ENCODE measurements at places on chromosomes 4 and X.

- DNase-seq = no peak
Measured at GRCh38 chr4:146650034-146650433, 11.3 kb downstream of the POU4F2 start.

DNA sequence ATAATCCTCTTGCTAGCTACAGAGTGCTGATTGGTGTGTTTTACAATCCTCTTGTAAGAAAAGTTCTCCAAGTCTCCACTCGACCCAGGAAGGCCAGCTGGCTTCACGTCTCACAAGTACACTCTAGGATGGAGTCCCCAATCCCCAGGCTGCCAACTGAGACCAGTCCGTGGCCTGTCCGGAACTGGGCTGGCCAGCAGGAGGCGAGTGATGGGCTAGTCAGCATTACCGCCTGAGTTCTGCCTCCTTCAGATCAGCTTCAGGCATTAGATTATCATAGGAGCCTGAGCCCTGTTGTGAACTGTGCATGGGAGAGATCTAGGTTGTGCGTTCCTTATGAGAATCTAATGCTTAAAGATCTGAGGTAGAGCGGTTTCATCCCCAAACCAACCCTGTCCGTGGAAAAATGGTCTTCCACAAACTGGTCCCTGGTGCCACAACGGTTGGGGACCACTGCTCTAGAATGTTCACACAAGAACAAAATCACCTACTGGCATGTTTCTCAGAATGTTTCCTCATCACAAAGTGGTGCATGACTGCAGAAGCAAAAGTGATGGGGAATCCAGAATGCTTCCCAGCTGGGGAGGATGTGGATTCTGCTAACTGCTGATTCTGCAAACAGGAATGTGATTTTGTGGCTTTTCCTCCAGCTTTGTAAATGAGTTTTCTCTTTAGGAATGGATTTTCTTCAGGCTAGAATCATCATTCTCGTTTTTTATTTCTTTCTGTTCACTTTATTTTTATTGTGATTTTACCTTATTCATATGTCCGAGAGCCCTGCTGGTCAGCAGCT is 40.9 kb downstream of the SEPTIN11 start:
- no peak for DNase-seq

DNA sequence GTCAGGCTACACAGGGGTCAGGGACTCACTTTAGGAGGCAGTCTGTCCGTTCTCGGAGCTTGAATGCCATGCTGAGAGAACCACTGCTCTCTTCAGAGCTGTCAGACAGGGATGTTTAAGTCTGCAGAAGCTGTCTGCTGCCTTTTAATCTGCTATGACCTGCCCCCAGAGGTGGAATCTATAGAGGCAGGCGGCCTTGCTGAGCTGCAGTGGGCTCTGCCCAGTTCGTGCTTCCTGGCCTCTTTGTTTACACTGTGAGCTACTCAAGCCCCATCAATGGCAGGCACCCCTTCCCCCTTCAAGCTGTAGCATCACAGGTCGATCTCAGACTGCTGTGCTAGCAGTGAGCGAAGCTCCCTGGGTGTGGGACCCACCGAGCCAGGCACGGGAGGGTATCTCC is 31.5 kb upstream of the UNC5C start:
- DNase-seq = no peak

DNA sequence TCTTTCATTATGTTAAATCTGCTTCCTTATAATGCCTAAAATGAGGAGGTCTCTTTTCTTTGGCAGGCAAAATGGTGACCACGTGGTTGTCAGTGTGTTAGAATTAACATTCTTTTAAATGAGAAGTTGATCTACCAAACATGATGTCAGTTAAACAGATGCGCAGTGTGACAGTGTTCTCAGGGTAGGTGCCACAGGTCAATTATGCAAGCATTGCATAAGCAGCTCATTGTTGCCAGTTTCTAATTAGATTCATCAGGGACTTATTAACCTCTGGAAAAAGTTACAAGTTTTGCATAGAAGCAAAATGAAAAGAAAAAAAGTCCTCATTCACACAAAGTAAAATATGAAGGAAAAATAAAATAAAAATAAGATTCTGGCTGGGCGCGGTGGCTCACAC is 324.1 kb upstream of the GALNT7 start:
- DNase-seq = no peak

DNA sequence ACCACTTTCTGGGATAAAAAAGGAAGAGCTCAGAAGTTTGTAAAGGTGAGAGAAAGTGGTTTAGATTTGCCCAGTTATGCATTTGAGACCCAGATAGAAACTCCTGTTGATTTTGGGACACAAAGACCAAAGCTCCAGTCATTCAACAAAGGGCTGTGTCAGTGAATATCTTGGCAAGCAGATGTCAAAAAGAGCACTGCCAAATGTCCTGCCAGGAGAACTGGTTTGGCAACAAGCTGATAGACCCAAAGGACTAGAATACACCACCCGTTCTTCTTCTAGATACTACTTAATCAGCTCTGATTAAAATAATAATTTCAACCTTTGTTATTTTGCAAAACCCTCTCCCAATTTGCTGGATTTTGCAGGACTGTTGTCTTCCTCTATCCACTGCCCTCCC is 121.4 kb downstream of the NHS start:
- DNase-seq = peak; percentile 55

GRCh38 chrX:103397707-103398106 is 21.4 kb downstream of the BEX3 start:
- DNase-seq = no peak

- no peak for DNase-seq
Measured at GRCh38 chrX:28848707-28849106, 261.5 kb downstream of the IL1RAPL1 start.

GRCh38 chr4:133156096-133156495 is 7.0 kb downstream of the PCDH10 start:
- no peak for DNase-seq

GRCh38 chr4:112523008-112523721 is 7.2 kb upstream of the NEUROG2 start:
- no peak for DNase-seq

DNA sequence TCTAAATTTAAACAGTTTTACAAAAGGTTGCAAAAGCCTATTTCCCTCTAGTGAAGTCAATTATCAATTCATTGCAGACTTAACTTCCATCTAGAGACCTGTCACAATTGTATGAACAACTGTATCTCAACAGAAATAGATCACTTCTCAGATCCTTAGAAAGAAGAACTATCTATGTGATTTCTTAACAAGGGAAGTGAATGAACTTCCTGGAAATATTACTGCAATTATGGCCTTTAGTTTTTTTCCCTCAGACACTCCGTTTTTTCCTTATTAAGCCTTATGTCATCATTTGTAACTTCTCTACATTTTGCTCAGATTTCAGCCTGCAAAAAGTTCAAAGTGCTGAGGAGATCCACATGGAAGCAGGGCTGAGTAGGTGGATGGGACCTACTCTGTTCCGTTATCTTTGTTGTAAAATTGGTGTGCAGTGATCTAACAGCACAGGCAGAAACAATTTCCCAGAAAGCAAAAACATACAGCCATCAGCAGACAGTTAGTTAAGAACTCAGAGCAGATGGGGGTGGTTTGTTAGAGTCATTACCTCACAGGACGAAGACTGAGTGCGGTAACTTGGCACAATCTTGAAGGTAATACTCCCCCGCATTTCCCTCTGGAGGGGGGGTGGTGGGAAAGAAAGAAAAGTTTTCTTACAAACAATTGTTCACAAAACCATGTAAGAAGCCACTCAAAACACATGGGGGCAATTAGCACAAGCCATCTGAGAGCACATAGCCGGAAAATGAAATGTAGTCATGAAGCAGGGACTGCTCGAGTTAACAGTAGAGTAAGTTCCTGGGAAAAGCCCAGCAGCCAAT is 112.3 kb downstream of the NYX start:
- no peak for DNase-seq

GRCh38 chr4:76585897-76586360 is 150.9 kb downstream of the SHROOM3 start:
- DNase-seq = peak; percentile 81

DNA sequence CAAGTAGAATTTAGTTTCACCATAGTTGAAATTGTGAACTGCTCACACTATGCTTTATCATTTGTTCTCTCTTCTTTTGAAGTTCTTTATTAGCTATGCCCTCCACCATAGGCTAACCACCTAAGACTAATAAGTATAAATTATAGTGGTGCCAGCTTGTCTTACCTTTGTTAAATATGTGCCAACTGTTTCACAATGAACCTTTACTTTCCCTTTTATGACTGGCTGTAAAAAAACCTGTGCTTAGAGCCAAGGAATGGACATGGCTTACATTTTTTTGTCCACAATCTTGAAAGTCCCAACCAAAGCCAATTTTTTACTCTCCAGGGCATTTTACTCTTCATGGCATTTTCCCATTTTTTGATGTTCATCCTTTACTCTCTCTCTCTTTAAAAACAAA is 123.5 kb upstream of the LEF1 start:
- no peak for DNase-seq

DNA sequence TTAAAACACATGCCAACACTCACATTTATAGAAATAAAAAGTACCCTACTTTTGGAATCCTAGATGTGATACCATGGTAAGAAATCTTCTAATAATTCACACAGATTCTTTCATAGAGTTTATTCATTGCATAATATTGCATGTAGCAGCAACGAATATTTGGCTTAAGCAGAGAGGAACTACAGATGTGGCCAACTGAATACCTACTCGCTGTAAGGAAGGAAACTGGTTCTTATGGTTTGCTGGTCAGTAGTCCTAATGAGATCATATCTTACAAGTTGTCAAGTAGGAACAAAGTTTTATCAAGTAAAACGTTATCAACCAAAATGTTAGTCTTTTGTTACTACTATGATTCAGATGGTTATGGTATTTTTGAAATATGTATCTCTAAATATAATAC is 996.1 kb downstream of the PDHA2 start:
- DNase-seq = no peak

GRCh38 chr4:1792832-1793495 is at the start of gene FGFR3:
Gene FGFR3 (plus strand): TSS chr4:1793293. CDS start chr4:1793935, 642 bp downstream.
- DNase-seq = peak; percentile 46

- DNase-seq = no peak
Measured at GRCh38 chrX:70504772-70505450, 60.3 kb downstream of the DLG3 start.

- no peak for DNase-seq
Measured at GRCh38 chr4:152045449-152045806, 284.6 kb upstream of the GATB start.

GRCh38 chrX:149807747-149808458 is 26.2 kb downstream of the MAGEA9 start:
- no peak for DNase-seq

Data from NCI-H345 (cell line).